ENCODE measurements at places on chromosomes 12 and 14.

DNA sequence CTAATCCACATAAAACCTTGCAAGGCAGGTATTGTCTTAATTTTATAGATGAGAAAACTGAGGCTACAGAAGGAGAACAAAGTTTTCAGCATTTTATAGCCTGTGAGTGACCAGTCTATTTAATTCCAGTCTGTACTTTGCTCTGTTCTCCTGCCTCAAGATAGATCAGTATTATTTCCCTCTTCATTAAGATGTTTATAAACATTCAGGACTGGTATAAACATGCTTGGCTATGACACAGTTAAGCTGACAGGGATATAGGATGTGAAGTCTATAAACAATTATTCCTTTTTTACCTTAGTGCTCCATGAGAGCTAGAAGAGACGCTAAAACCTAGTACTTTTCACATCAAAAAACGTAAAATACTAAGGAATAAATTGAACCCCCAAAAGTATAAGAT is 287.3 kb downstream of the RAD51B start:
- DNase-seq: no peak

GRCh38 chr12:94760786-94761185 is 110.4 kb upstream of the TMCC3 start:
- no peak for DNase-seq

DNA sequence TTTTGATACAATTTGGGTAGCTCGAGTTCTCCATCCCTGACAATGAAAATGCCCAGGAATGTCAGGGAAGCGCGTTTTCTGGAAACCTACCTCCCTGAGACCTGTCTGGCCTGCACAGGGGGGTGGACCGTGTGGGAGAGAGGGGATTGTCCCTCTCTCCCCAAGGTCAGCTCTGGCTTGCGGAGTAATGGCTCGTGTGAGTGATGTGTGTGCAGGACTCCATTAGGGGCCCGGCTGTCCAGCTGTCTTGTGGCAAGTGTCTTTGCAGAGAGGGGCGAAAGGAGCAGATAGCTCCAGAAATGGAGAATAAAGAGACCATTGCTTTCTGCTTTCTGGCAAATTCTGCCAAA is 215.3 kb downstream of the CHST11 start:
- no peak for DNase-seq

DNA sequence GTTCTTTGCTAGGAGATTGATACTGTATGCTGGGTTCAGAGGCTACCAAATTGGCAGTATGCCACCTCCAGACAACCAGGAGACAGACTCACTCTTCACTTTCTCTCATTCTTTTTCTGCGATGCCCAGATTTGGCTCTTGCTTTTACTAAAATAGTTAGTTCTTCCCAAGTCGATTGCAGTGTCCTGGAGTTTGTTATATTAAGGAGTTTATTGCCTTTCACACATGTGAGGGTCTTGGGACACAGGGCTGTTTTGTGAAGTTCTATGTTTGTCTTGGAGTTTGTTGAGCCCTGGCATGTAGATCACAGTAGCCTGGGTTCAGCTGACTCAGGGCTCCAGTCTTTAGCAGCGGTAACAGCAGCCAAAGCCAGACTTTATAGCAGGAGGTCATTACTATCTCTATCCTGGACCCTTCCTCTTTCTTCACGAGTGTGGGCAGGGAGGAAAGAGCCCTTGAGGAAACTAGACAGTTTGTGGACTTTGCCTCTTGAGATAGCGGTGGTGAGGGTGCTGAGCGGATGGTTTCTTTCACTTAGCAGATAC is 1.6 kb downstream of the MLEC start:
- DNase-seq: no peak

GRCh38 chr12:114920771-114921554 is 237.0 kb upstream of the TBX3 start:
- DNase-seq: no peak

DNA sequence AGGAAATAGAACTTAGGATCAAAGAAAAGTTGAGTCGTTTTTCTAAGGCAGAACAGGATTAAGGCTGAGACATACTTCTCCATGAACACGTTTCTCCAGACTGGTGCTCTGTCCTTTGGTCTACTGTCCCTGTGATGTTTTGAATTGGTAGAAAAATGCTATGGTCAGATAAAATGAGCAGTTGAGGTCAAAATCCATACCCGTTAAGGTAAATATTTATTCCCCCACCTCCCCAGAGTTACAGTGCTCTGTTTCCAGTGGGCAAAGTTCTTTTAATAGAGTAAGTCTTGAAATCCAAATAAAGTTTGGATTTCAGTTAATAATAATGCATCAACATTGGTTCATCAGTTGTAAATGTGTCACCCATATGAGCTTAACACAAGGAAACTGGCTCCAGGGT is 74.5 kb downstream of the PTHLH start:
- DNase-seq: no peak

- DNase-seq: peak; percentile 17
Observed at GRCh38 chr12:54419088-54419887, at the start of gene ITGA5. ITGA5 (minus strand) TSS chr12:54419266; CDS start chr12:54419198, 68 bp downstream.

DNA sequence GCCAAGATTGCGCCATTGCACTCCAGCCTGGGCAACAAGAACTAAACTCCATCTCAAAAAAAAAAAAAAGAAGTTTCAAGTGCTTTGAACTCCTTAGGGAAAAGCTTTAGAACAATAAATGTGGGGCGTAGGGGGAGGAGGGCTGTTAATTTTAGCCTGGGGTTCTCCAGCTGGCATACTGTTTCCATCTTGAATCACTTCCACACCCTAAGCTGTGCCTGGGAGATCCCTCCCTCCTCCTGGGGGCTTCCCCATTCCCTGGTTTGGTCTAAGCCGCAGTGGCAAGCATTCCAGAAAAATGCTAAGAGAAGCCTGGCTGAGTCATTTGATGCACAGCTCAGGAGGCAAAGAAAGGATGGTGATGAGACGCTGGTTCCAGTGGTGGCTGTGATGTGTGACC is 2.3 kb upstream of the ZNF384 start:
- no peak for DNase-seq

GRCh38 chr14:75050852-75051555 is at the start of gene MLH3:
MLH3 (minus strand) TSS chr14:75051467; CDS start chr14:75049655, 1,812 bp downstream.
- DNase-seq: peak; percentile 89

DNA sequence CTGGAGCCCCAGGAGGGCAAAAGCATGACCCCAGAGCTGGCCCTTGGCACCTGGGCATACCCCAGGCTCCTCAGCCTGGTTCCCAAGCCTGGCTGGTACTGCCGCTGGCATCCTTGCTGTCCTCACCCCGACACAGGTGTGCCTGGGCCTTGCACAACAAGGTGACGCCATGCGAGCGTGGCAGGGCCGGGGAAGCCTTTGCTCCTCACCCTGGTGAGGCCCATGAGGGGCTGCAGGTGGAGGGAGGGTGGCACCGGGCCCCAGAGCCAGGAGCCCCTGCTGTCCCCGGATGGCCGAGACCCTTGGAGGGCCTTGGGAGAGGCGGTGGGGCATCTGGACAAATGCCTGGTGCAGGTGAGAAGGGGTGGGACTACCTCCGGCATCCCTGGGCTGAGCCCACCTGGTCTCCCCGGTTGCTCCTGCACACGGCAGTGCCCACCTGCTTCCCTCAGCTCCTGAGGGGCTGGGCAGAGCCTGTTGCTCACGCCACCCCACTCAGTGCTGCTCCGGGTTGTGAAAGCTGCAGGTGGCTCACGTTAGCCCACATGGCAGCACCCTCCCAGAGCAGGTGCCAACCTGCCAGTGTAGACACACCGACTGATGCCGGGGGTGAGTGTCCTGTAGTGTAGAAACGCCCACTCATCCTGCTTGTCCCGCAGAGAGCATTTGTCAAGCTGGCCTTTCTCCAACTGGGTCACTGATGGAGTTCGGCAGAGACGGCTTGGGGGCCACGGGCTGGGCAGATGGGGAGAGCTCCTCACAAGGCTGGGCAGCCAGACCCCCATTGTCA is 24.6 kb upstream of the KIF26A start:
- DNase-seq: no peak

DNA sequence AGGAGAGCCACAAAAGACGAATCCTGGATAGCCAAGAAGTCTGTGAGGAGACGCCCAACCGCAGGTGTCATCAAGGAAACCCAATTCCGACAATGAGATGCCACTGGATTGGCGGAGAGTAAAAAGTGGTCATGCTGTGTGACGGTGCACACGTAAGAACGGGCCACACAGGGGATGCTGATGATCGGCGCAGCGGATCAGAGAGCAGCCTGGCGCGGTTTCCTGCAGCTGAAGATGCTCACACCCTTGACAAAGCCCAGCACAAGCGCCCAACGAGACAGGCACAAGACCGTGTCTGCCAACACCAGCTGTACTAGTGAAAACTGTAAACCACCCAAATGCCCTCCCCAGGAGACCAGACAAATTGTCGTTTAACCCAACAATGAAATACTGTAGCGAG is 55.8 kb downstream of the CCDC85C start:
- no peak for DNase-seq

Measured in midbrain (tissue), 1 donor.